ENCODE measurements at places on chromosomes 2 and 18. TPM values are rescaled to one million over a fixed set of nuclear protein-coding genes. Genes with fewer than 3 reads are reported as not detected.

The HDHD2 gene
- total RNA-seq: 16.9 TPM

The KCNG2 gene
- 4.7 TPM for total RNA-seq

The RAB27B gene
- 7.5 TPM for total RNA-seq

The UGT1A3 gene
- not detected for total RNA-seq

The ERMN gene
- not detected for total RNA-seq

The ACTR1B gene
- total RNA-seq: 40.2 TPM

The C2orf74 gene
- 14.3 TPM for total RNA-seq
